ENCODE measurements at places on chromosomes 13 and 19. TPM values are rescaled to one million over a fixed set of nuclear protein-coding genes. Genes with fewer than 3 reads are reported as not detected.

DIRAS1 gene
- not detected for total RNA-seq

PCDH20 gene
- total RNA-seq = not detected

PDX1 gene
- total RNA-seq = not detected

UHRF1 gene
- total RNA-seq = 149 TPM

DNA sequence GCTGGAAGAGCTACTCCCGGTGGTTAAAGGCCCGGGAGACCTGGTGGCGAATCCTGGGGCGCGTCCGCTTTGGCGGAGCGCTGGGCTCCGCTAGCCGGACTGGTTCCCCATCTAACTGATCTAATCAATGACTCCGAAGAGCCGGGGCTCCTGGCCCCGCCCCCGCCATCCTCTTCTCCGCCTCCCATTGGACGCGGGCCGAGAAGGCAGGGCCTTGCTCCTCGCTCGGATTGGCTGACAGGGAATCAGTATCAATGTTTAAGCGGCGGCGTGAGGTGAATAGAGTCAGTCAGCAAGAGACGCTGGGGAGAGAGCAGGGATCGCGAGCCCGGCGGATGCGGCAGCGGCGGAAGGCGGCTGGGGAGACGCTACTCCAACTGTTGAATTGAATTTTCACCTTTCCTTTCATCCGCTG lies 1.7 kb upstream of the PCDH17 start:
- H3K4me1 ChIP-seq = peaks cover 17% of the 10 kb centered on the region
- no peak overlapping the region for H3K4me3 ChIP-seq
- H3K27me3 ChIP-seq = peaks cover 66% of the 10 kb centered on the region
- peak; percentile 39 for DNase-seq

DNA sequence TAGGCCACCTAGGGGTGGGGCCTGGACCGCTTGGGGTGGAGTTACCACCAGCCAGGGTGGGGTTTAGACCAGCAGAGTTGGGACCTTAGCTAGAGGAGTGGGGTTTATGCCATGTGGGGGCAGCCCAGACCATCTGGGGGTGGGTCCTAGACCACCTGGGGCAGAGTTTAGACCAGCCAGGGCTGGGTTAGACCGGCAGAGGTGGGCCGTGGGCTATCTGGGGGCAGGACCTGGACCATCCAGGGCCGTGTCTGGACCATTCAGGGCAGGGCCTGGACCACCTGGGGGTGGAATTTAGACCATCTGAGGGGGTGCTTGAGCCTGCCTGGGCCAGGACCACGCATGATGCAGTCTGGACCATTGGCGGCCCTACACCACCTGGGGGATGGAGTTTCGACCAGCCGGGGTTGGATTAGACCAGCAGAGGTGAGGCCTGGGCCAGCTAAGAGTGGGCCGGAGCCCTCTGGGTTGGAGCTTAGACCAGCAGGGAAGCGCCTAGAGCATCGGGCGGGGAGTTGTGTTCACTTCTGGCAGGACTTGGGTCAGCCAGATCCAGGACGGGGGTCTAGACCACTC lies 10.0 kb upstream of the CACNG6 start:
- H3K36me3 ChIP-seq = peaks cover 8% of the 10 kb centered on the region
- H3K27ac ChIP-seq = no peak overlapping the region
- H3K4me3 ChIP-seq = no peak overlapping the region
- H3K4me1 ChIP-seq = peaks cover 12% of the 10 kb centered on the region

DNA sequence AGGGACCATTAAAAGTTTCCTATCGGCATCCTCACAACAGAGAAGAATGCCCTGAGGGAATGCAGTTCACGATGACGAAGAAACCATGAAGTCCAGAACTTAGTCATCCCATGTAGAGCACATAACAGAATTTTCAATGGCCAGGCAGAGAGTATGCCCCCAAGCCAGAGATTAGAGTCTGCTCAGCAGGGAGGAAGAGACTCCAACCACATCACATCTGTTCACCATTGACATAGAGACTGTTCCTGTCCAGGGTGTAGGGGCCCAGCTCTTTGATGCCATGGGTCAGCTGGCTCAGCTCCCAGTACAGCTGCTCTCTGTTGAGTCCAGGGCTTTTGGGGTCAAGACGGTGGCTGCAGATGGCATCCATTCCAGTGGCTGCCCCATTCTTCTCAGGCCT lies 68.2 kb downstream of the MBD3L1 start:
- no peak overlapping the region for H3K4me3 ChIP-seq
- no peaks in the 10 kb centered on the region for H3K36me3 ChIP-seq
